ENCODE measurements at places on chromosomes 12 and 14.

DNA sequence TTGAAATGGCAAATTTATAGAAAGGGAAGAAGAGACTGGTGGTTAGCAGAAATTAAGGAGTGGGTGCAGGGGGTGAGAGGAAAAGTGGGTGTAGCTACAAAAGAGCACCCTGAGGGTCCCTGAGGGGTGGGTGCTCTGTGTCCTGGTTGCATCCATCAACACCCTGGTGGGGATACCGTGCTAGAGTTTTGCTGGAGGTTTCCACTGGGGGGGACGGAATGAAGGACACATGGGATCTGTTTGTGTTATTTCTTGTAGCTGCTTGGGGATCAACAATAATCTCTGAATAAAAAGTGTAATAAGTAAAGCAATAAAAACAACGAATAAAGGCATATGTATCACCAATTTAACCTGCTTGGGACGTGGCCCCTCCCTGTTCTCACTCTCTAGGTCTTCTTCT lies 175.3 kb downstream of the KIF26A start:
- no peak for DNase-seq

DNA sequence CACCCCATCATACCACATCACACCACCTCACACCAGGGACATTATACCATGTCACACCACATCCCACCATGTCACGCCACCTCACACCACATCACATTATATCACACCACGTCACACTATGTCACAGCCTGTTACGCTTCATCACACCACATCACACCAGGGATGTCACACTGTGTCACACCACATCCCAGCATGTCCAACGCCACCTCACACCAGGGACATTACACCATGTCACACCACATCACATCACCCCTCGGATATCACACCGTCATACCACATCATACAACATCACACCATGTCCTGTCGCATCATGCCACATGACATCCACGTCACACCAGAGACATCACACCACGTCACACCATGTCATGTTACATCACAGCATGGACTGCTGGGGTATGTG lies 235.5 kb downstream of the TMEM121 start:
- DNase-seq: no peak

DNA sequence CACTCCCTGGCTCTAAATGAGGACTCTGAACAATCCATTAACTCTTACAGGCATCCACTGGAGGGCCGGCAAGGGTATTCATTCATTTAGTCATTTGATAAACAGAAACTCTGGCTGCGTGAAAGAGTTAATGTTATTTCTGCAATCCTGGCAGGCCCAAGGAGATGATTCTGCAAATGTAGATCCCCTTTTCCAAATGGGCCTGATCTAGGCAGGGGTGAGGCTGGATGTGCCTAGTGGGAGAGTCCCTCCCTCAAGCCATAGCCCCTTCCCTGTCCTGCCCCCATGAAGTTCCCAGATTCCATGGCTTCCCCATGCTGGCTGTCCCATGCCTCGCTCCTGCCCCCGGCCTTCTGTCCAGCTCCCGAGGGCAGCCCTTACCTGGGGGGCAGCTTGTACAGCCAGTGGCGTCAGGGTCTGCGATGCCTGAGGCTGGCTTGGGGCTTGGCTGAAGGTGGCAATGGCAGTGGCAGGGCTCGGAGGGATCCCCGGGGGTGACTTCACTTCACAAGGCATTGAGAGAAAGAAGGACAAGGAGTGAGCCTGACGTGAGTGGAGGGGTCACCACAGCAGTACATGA lies 18.4 kb downstream of the POU6F1 start:
- no peak for DNase-seq

DNA sequence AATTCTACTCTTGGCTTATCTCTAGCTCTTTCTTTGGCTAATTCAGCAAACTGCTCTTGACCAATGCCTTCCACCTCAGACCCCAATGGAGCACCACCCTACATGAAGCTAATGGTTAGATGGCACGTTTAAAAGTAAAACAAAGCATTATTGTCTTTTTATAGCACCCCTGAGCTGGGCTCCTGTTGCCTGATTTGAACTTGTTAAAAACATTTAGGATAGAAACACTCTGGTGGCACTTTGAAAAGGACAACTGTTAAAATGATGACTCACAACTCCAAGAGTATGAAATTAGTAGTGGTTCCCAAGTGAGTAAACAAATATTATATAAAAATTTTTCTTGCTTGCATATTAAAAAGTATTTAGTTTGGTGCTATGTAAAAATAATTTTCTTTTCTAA lies 299.6 kb upstream of the DCN start:
- no peak for DNase-seq

GRCh38 chr12:550473-551260 lies 90.9 kb downstream of the B4GALNT3 start:
- no peak for DNase-seq

GRCh38 chr12:117874842-117875434 lies 93.9 kb downstream of the KSR2 start:
- DNase-seq: peak; percentile 62

- no peak for DNase-seq
Observed at GRCh38 chr14:104700747-104701217, 11.4 kb downstream of the INF2 start.

DNA sequence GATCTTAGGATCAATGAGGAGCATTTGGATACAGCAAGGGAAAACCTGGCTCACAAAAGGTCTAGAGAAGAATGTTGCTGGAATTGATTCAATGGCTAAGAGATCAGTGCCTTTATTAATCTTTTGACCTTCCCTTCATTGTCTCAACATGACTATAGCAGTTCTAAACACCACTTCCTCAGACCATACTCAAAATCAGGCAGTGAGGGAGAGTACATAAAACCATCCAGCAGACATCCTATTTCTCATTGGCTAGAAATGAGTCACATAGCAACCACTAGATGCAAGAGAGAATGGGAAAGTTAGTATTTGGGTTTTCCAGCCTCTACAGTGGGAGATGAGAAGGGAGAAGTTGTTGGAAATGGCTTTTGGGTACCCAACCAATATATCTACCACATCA lies 151.4 kb upstream of the NUDT4 start:
- DNase-seq: no peak

- no peak for DNase-seq
Observed at GRCh38 chr12:47449797-47450196, 256.0 kb downstream of the RPAP3 start.

DNA sequence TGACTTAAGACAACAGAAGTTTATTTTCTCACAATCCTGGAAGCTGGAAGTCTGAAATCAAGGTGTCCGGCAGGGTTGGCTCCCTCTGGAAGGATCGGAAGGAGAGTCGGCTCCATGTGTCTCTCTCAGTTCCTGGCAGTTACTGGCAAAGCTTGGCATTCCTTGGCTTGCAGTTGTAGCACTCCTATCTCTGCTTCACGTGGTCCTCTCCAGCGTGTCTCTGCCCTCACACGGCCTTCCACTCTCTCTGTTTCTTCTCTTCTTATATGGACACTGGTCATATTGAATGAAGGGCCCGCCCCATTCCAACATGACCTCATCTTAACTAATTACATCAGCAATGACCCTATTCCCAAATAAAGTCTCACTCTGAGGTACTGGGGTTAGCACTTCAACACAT lies 60.1 kb upstream of the TUNAR start:
- no peak for DNase-seq

DNA sequence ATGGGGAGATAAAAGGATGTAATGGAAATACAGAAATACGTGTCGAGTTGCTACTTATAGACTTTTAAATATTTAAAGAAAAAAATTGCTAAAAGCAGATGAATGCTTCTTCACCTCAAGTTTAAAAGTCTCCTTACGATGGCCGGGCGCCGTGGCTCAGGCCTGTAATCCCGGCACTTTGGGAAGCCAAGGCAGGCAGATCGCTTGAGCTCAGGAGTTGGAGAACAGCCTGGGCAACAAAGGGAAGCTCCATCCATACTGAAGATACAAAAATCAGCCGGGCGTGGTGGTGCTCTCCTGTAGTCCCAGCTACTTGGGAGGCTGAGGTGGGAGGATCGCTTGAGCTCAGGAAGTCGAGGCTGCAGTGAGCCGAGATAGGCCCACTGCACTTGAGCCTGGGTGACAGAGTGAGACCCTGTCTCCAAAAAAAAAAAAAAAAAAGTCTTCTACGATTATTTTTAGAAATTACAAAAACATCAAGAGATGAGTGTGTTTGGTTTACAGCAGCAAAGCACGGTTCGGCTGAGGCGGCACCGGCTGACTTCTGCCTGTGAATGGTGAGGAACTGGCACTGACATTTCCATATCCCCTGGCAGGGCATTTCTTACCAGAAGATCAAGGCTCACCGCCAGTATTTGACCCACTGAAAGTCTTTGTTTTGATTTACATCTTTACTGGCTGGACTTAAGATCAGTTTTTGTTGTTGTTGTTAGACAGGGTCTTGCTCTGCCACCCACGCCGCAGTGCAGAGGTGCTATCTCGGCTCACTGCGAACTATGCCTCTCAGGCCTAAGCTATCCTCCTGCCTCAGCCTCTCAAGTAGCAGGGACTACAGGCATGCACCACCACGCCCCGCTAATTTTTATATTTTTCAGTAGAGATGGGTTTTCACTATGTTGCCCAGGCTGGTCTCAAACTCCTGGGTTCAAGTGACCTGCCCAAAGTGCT lies 3.9 kb upstream of the MTA1 start:
- DNase-seq: no peak

DNA sequence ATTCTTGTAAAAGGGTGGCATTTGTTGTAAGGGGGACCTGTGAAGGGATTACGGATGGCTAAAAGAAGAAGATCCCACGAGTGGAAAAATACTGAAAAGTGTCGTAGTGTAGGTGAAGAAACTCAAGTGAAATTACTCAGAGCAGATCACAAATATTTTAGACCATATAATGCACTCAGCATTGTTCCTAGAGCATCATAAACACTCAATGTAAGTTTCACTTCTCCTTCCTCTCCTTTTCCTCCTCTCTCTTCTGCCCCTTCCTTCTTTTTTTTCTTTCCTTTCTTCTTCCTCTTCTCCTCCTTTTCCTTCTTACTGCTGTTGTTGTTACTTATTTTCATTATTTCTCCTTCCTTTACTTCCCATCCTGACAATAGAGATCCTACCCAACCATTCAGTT lies 445.6 kb downstream of the ADAMTS20 start:
- no peak for DNase-seq

GRCh38 chr14:83419420-83419819 lies 1885.8 kb upstream of the SEL1L start:
- DNase-seq: no peak

GRCh38 chr12:82414044-82414443 lies 55.7 kb downstream of the METTL25 start:
- no peak for DNase-seq

GRCh38 chr14:69092840-69093422 lies 60.0 kb downstream of the DCAF5 start:
- DNase-seq: no peak

DNA sequence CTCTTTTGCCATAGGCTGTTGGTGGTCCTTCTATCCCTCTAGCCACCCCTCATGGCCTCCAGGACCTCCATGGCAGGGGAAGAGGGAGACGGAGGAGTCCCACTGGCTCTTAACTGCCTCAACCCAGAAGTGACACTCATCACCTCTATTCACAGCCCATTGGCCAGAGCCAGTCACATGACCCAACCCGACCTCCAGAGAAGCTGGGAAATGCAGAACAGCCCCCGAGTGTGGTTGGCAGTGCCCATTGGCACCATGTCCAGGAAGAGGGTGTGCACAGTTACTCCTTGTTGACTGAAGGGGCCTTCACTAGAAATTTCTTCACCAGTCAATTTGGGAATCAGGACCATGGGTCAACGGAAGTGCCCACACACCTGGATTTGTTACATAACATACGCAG lies 17.0 kb upstream of the BCL11B start:
- DNase-seq: no peak

DNA sequence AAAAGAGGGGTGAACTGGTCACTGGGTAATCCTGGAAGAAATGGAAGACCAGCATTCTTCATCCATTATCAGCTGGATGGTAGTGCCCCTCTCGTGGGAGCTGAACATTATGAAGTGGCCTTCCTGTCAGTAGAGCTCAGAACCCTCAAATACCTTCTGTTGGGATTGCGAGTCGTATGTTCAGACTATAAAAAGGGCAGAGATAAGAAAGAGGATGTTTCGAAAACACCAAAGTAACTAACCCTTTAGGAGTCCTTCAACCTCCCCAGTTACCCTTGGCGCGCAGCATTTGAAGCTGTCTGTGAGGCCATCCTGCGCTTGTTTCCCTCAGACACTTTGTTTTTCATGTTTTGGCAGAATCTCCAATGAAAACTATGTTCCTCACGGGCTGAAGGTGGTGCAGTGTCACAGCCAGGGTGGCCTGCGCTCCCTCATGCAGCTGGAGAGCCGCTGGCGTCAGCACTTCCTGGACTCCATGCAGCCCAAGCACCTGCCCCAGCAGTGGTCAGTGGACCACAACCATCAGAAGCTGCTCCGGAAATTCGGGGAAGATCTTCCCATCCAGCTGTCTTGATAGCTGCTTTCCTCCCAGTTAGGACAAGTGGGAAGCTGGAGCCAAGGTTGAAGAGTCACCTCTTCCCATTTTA lies 19.3 kb upstream of the GALNT16 start:
- no peak for DNase-seq

DNA sequence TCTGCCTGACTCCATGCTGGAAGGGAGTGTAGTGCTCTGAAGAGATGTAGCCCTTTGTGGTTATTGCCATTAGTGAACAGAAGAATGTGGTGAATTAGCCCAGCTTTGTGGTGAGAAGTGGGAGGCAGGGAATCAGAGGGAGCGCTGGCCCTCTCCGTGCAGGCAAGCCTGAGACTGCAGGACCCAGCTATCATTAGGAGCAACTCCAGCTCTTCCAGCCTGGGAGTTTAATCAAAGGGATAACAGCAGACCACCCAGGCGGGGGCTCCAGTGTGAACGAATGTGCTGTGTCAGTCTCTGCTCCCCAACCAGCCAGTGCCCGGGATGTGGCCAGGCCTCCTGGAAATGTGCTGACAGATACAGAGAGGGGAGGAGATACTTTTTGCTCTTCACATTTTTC lies 142.7 kb downstream of the TTLL5 start:
- peak; percentile 21 for DNase-seq

DNA sequence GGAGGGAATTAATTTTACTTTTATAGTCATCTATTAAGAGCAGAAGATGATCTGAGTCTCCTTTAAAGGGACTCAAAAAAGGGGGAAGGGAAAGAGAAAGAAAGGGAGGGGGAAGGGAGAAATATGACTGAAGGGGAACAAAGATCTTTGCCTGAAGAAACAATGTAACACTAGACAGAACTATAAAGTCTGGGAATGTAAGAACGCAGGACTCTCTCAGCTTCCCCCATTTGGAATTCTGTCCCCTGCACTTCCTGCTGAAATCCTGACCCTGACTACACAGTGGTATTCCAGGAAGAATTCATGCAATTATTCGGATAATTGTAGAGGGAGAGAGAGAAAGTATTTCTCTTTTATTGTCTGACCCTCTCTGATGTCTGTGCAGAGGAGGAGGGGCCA lies 8.6 kb upstream of the HOXC11 start:
- no peak for DNase-seq

- peak; percentile 81 for DNase-seq
Observed at GRCh38 chr12:115323223-115323905, 639.4 kb upstream of the TBX3 start.

- no peak for DNase-seq
Observed at GRCh38 chr12:128637642-128638606, 185.8 kb downstream of the SLC15A4 start.

Data from AG10803 (cell line).